T-helper 2 cell treated with Interferon-gamma antibody and Interleukin-4, amounts not matched to agents 5 μg/mL and 100 μg/mL, for 36 hours (primary cell): ENCODE measurements at places on chromosomes 6 and 20.

- DNase-seq, result no peak
These were observed 20.4 kb downstream of the AFDN start for GRCh38 chr6:167846997-167847606.

- no peak for DNase-seq
These were observed 7.1 kb downstream of the CSNK2A1 start for GRCh38 chr20:536426-537010.

GRCh38 chr6:81683912-81684311, 68.6 kb downstream of the TENT5A start:
- no peak for DNase-seq

DNA sequence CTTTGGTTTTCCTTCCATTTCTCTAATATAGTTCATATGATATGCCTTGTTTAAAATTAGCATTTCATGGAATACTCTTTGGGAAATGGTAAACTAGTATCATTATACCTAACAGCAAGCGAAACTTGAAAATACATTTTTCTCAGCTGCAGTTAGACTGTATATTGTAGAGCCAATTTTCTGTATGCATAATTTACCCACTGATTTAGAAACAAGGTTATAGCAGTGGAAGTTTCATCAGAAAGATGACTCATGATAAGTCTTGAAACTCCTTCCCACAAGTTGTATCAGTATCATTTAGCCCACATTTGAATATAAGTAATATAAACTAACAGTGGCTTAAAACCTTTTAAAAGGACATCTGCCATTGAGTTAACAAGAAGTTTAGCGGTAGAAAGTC, 164.8 kb upstream of the BMP5 start:
- no peak for DNase-seq

- DNase-seq, result no peak
These were observed 4.4 kb downstream of the STX16 start for GRCh38 chr20:58655328-58656107.

DNA sequence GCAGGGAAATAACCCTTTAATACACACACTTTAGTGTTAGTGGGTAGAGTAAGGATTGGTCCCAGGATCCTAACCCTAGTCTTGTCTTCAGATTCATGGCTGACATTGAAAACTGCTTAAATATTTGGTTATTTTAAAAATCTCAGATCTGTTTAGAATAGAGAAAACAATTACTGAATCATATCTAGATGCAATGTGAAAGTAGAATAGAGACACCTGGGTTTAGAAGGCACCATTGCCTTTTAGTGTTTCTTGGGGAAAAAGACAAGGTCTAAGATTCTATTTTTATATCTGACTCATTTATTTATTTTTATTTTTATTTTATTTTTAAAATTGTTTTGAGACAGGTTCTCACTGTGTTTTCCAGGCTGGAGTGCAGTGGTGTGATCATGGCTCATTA, 6.0 kb downstream of the DDX43 start:
- DNase-seq, result no peak

DNA sequence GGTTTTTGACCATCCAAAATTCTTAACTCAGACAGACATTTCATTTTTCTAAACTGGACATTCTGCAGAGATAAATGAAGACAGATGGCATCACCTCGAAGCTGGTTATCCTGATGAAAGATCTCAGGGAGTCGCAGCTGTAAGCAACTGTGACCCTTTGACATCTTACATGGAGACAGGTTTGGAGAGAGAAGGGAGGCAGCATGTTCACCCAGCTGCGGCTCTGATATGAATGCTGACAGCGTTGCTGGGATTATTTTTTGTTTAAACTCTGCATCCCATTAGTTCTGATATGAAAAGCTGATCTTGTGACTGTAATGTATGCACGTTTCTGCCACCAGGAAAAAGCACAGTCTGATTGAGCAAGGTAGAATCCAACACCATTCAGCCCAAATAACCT, 89.4 kb downstream of the C6orf118 start:
- DNase-seq, result no peak

GRCh38 chr20:46117704-46118467, at the start of gene CD40:
CD40 (plus strand) TSS chr20:46118314; CDS start chr20:46118344, 30 bp downstream.
- peak; percentile 41 for DNase-seq

DNA sequence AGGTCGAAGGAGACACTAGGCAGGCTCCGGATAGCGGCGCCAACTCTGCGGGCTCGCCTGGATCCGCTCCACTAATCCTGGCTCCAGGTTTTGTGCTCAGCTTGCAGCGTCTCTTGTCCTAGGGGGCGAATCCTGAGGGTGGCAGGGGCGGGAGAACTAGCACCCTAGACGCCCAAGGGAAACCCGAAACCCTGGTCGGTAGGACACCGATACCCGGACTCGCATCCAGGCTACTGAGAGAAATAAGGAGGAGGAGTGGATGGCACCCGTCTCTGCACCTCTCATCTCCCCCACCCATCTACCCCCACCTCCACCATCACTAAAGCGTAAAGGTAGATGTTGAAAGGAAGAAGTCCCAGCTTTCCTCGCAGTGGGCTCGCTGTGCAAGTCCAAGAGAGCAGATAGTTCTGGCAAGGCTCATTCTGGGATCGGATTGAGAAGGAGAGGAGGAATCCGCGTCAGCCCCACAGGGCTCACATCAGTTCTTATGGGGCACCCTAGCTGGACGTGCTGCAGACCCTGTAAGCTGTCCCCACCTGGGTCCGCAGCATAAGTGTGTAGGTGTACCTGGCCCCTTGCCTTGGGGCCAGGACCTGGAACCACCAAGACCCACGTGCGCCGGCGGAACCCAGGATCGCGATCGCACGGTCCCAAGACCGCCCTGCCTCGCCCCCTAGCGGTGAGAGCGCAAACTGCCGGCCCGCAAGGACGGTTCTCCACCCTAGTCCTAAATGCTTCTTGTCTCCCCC, 6.9 kb downstream of the SLC32A1 start:
- peak; percentile 64 for DNase-seq

GRCh38 chr20:51769976-51770615, 1.9 kb upstream of the ATP9A start:
- DNase-seq, result no peak
